T-helper 2 cell treated with Interferon-gamma antibody and Interleukin-4, amounts not matched to agents 100 ng/mL and 5 ng/mL, for 36 hours (primary cell): ENCODE measurements at places on chromosomes 4 and X. TPM values are rescaled to one million over a fixed set of nuclear protein-coding genes. Genes with fewer than 3 reads are reported as not detected.

The MAGEA4 gene
- total RNA-seq: not detected in 2 replicates

The ASMTL gene
- 43.4 and 44.3 TPM in 2 replicates for total RNA-seq

The ADAM29 gene
- total RNA-seq: not detected in 2 replicates

The TBCK gene
- 32.8 and 36.1 TPM in 2 replicates for total RNA-seq

The ASMT gene
- total RNA-seq: 0.20 TPM in 1 of 2 replicates, not detected in the other

The SMIM31 gene
- total RNA-seq: not detected in 2 replicates

The CC2D2A gene
- not detected in 2 replicates for total RNA-seq

The DAPP1 gene
- 30.0 and 32.0 TPM in 2 replicates for total RNA-seq

The F8 gene
- total RNA-seq: 4.7 and 5.1 TPM in 2 replicates

The LRCH2 gene
- not detected in 2 replicates for total RNA-seq

The XAGE1A gene
- not detected in 2 replicates for total RNA-seq

The MAGEB1 gene
- total RNA-seq: not detected in 2 replicates

The GAGE12E gene
- not detected in 2 replicates for total RNA-seq

The FGG gene
- total RNA-seq: not detected in 2 replicates

The IGFBP7 gene
- 0.18 and 0.23 TPM in 2 replicates for total RNA-seq

The SASH3 gene
- total RNA-seq: 199 and 210 TPM in 2 replicates
